ENCODE measurements at places on chromosomes 5 and 9.

DNA sequence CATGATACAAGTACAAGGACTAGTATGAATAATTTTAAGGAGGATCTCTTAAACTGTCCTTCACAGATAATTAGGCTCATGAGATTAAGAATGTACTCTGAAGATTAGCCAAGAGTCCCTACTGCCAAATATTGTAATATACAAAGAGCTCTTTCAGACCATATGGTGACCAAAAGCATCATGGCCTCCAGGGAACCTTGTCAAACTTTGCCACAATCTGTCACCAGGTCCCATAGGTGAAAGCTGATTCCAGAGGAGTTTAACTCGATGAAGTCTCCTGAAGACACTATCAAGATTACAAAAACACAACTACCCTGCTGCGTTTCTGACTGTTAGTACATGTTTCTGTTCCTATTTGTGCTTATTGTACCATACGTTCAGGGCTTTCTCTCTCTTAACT, 395.4 kb upstream of the ITGA1 start:
- no peak for DNase-seq

DNA sequence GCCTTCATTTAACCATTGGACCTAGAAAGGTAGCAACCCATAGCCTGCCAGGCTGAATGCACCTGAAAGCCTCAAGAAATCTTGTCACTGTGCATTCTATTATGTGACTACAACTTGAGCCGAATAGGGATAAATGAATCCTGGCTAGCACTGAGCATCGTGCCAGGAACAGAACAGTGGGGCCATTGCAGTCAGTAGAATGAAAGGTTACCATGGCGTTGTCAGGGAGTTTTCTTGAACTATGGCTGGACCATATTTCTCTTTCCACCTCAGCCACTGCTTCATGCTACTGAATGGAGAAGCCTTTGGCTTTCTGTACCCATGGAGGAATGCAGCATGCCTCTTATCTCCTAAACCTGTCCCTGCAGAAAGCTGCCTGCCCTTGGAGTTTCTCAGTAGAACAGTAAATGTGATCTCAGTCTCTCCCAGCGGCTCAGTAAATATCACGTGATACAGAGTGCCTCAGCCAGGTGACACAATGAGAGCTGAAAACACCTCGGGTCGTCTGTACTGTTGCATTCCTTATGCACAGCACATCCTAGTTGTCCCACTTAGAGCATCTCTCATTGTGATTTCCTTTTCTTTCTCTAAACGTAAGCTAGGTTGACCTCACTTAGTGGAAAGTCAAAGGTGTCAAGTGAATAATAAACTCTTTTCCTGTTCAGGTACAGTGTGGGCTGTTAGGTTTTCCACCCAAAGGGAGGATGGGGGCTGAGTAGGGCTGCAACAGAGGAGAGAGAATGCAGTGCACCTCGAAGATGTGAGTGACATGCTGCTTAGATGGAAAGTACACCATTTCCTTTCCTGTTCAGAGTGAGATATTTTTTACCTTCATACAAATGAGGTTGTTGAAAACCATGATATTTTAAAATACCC, 115.3 kb downstream of the MACIR start:
- no peak for DNase-seq

DNA sequence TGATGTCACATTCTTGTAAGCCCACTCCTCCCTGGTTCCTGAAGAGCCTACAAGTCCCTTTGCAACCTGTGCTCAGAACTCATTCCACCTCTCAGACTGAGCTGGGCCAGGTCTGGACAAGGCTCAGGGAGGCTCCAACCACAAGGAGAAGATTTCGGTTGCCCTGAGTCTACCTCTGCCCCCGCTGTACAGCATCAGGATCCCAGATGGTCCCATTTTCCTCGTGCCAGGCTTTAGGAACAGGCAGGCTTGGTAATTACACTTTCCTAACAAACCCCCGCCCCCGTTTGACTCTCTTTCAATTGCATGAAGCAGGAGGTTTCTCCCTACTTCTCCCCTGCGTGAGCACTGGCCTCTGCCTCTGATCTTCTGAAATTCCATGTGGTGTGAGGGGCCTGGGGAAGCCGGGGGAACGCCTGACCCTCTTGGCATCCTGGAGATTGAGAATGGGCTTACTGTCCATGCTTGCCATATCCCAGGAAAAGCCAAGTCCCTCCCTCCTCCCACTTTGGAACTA, 86.9 kb upstream of the CTNNA1 start:
- DNase-seq: no peak

DNA sequence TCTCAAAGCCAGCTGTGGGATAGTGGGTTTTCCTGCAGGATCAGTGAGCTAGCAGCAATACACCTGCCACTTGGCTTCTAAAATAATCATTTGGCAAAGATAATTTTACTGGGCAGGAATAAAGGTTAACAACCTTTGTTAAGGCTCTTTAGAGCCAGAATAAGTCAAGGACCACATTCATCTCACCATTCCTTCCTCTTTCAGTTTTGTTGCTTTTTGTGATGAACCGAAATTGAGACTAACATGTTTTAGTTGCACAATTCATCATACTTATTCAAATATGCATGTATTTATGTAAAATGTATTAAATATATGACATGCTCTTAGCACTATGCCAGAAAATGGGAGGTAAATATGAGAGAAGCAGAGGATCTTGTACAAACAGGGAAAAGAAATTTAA, 824.4 kb upstream of the TYRP1 start:
- no peak for DNase-seq

DNA sequence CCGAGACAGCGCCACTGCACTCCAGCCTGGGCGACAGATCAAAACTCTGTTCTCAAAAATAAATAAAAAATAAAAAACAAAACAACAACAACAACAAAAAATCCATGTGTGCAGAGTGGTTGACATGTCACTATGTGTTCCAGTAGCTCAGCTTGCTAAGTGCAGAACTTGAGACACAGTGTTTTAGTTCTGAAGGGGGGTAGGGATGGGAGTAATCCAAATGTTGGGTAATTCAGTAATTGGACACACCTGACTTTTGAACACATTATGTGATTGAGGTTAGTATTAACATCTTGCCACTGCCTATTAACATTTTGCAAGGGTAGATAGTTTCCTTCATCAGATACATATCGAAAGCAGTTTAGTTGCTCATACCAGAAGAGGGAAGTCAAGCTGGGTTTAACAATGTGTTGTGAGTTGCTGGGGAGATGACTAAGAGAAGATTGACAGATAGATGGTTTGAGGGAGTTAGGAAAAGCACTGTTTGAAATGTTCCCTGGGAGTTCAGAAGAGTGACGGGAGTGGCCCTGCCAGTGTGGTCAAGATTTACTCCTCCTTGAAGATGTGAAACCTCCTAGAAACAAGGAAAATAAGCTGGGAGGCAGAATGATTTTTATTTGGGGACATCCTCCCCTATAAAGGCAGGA, 928 bp downstream of the HACD4 start:
- peak; percentile 34 for DNase-seq

DNA sequence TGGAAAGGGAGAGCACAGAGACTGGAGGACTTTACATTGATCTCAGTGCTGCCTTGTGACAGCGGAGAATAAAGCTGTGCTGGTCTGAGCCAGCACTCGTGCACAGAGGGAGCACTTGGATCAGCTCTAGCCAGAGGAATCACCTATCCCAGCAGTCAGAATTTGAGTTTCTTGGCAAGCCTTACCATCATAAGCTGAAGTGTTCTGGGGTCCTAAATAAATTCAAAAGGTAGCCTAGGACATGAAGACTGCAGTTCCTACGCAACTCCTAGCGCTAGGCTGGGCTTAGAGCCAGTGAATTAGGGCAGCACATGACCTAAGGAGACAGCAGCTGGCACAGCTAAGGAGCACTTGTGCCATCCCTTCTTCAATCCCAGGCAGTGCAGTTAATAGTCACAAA, 119.5 kb downstream of the HMHB1 start:
- no peak for DNase-seq

DNA sequence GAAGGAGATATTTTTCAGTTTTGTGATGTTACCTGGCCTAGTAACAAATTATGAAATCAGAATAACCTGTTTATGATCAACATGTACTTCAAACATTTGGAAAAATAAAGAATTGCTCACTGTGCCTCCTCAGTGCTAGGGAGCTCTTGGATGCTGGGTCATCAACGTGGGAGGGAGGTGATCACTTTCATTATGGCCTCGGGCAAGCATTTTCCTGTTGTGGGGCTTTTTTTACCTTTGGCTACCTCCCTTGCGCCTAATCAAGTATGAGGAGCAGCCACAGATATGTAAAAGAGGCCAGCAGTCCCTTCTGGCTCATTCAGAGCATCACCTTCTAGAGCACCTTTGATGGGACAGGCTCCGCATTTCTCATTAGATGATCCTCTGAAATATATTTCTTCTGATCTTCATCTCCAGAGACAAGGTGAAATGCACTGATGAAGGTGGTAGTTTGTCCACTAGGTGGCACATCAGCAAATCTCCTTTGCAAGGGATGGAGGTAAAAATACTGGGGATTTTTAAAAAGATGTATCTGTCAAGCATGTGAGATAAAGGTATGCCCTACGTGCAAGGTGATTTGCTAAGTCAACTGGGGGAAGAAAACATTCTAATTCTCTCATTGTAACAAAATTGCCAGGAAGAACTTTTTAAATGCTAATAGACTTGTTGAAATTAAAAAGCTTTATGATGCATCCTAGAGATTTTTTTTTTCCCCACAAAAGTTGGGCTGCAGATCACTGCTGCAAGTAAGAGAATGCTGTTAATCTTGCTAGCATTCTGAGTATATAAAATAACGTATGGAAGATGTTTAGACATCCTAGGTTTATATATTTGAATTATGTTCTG, 218.2 kb downstream of the MAST4 start:
- DNase-seq: peak; percentile 64

GRCh38 chr9:127058011-127058644, 64.3 kb downstream of the ANGPTL2 start:
- no peak for DNase-seq

All from iPS-NIHi11 (cell line).